ENCODE measurements at places on chromosomes 6 and 20.
A peak's percentile ranks its signal among the peaks of the same experiment; 100 is the strongest.

DNA sequence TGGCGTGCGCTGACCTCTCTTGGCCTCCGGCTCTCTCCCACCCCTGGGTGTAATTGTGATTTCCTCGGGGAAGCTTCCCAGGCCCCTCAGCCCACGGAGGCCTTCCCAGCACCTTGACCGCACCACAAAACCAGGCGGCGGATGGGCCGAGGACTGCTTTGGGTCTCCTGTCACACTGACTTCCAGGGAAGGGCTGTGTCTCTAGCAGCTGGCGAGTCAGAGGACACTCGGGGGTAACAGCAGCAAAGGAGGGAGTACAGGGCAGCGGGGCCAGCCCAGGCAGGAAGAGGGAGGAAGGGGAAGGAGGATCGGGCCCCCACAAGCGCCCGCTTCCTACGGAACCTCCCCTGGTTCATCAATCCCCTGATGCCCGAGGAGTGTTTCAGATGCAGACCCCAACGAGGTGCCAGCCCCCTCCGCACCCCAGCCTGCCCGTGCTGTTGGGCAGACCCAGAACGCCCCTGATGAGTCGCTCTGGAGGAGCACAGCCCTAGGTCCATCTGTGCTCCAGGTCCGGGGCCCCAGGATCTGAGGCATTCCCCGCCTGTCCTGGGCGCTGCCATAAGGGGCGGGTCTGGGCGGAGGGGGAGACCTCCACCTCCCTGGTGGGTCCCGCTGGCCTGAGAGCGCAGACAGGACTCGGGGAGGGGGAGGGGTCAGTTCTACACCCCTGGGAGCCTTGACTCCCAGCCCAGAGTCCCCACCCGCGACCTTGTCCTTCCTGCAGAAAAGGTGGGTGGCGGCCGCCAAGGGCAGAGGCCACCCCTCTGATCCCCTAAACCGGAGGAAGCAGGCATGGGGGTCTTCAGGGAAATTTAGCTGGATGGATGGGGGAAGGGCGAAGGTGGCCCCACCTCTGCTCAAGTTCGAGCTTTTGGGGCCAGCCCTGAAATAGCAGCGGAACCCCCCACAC lies 956 bp downstream of the CHRNA4 start:
- no peak for DNase-seq

GRCh38 chr20:46635514-46636136 lies 15.6 kb downstream of the SLC13A3 start:
- no peak for DNase-seq

- no peak for DNase-seq
These were observed 160.1 kb upstream of the BEND3 start for GRCh38 chr6:107275330-107275865.

DNA sequence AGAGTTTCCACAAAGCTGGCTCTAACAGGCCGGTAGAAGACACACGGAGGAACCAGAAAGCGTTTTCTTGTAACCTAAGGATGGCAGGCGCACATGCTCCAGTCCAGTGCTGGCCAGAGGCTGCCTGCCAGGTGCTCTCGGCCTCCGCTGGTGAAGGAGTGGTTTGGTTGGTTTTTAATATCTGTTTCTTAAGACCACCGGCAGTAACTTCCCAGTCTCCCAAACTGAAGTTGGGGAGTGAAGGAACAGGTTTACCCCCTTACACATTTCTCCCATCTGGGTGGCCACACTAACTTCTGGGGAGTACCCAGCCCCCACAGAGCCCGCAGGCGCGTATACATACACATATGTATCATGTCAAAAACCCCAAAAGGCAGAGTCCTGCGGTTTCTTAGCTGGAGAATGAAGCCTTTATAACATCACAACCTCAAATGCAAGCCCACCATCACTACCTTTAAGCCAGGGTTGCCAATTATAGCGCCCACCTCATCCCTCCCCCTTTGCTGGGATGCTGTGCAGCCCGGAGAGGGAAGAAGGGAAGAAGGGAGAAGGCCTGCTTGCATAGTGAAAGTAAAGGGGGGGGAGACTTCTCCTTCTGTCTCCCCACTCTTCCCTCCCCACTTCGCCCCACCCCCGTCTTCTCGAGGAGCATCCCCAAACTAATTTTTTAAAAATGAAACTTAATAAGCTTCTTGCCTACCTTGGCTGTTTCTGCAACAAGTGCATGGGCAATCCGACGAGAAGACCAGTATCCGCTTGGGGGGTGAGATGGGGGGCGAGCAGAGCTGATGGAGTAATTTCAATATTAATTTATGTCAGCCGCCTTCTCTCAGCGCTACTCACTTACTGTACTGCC lies 1.0 kb downstream of the TRERF1 start:
- no peak for DNase-seq

- no peak for DNase-seq
These were observed 111.0 kb downstream of the RCAN2 start for GRCh38 chr6:46380152-46380807.

DNA sequence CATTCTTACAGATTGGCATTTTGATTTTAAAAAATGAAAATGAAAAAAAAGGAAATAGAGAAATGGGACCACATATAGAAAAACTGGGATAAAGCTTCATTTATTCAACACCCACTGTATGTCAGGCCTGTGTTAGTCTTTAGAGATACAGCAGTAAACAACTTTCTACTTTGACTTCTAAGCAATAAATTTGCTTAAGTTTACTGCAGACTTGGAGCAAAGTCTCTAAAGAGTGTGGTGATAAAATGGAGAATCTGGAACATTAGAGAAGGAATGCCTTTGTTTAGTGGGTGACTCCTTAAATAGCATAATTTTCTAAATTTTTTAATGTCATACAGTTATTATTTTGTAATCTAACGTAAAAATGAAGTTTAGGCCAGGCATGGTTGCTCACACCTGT lies 80.7 kb upstream of the CNKSR3 start:
- DNase-seq: no peak

- no peak for DNase-seq
These were observed 4.0 kb upstream of the ZNF217 start for GRCh38 chr20:53597521-53598120.

DNA sequence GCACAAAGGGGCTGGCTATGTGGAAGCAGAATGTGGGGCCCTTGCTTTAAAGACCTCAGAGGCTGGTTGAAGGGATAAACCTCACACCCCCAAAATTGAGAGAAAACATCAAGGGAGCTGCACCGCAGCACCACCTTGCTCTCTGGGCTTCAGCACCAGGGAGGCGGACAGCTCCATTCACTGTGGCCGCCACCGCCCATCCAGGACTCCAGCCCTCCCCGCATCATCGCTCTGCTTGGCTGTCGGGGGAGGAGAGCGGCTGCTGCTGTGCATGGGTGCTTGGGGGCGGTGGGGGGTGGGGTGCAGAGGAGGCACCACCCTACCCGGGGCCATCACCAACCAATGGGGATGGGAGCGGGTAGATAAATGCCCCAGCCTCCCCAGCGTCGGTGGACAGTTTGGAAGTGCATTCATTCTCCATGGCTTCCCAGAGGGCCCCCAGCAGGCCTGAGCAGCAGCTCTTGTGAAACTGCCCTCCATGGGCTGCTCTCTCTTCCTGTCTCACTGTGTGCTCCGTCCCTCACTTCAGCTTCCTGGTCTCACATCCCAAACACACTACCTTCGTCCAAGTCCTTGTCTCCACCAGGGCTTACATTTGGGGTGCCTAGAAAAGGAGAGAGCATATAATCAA lies 75.7 kb upstream of the BHLHE23 start:
- no peak for DNase-seq

GRCh38 chr20:62427172-62428001 lies at the start of gene RBBP8NL:
TSS of gene RBBP8NL (minus strand) at chr20:62427539. CDS start at chr20:62419647, 7,892 bp downstream.
- no peak for DNase-seq

DNA sequence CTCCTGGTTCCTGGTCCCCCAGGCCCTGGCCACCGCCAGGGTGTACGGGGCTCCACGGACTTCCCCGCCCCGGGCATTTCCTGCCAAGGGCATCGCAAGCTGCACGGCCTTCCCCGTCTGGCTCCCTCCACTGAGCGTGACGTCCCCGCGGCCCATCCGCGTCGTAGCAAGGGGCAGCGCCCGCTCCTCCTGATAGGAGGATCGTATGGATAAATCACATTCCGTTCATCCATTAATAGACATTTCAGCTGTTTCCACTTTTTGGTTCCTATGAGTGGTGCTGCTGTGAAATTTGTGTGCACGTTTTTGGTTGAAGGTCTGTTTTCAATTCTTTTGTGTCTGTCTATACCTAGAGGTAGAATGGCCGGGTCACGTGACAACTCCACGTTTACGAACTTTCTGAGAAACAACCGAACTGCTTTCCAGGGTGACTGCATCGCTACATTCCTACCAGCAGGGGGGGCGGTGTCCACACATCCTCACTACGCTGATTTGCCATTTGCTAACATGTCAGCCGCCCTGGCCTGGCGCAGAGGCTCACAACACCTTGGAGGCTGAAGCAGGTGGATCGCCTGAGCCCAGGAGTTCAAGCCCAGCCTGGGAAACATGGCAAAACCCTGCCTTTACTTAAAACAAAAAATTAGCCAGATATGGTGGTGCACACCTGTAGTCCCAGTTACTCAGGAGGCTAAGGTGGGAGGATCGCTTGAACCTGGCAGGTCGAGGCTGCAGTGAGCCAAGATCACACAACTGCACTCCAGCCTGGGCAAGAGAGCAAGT lies 37.7 kb downstream of the KCNQ2 start:
- DNase-seq: peak; percentile 72

DNA sequence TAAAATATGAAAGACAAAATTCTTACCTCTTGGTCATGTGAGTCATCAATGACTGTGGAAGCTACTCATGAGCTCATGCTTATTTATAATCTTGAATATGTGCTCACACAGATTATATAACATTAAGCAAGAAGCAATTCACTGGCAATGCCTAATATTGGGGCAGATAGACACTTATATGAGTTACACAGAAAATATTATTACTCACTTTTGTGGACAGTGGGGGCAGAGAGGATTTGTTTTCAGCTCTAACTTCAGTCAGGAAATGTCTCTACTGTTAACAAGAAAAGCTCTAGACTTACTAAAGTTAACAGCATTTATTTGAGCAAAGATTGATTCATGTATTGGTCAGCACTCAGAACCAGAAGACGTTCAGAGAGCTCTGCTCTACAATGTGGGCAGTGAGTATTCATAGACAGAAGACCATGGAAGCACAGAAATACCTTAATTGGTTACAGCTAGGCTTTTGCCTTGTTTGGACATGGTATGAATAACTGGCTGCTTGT lies 85.8 kb upstream of the AHI1 start:
- DNase-seq: no peak
